Sciatic nerve (tissue), 2 donors: ENCODE measurements at places on chromosomes 16 and 17. TPM values are rescaled to one million over a fixed set of nuclear protein-coding genes. Genes with fewer than 3 reads are reported as not detected.

TBC1D3G gene
- total RNA-seq, result not detected

TP53TG3 gene
- not detected for total RNA-seq

C17orf50 gene
- total RNA-seq, result not detected

HBM gene
- total RNA-seq, result 10.4 TPM

- DNase-seq, result no peak
Measured at GRCh38 chr17:50959341-50959740, 93.2 kb upstream of the TOB1 start.

- DNase-seq, result no peak
Measured at GRCh38 chr17:39611401-39612112, 3.8 kb upstream of the NEUROD2 start.

- DNase-seq, result no peak
Measured at GRCh38 chr16:22683730-22684573, 130.0 kb upstream of the HS3ST2 start.

- DNase-seq, result peak; percentile 40
Measured at GRCh38 chr17:8003594-8004181, 1.3 kb downstream of the GUCY2D start.

GRCh38 chr17:81139428-81139827, 25.9 kb upstream of the PVALEF start:
- DNase-seq, result no peak

- DNase-seq, result no peak
Measured at GRCh38 chr17:8532021-8532420, 96.3 kb downstream of the NDEL1 start.

- DNase-seq, result no peak
Measured at GRCh38 chr16:873889-874288, 73.4 kb upstream of the GNG13 start.

GRCh38 chr17:73119631-73120030, 27.1 kb upstream of the SLC39A11 start:
- DNase-seq, result no peak

DNA sequence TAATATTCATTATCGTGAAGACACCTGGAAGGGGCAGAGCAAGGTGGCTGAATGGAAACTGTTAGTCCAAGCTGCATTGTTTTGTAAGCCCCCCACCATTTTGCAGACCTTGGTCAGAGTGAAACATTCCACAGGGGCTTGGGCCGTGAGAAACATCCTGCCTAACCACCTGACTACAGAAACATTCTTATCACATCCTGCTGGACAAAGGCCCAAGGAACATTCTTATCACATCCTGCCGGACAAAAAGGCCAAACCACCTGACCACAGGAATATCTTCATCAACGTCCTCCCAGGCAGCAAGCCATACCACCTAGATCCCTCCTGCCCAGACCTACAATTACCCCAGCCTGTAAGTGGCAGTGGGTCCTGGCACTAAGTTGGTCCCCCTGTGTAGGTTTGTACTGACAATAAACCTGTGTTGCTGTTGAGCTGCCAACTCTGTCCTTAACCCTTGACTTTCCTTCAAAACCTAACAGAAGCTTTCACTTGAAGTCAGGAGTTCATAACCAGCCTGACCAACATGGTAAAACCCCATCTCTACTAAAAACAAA, 19.6 kb downstream of the ATF7IP2 start:
- DNase-seq, result no peak
